Hepatocyte (in vitro differentiated cells): ENCODE measurements at places on chromosomes 13 and 19.

DNA sequence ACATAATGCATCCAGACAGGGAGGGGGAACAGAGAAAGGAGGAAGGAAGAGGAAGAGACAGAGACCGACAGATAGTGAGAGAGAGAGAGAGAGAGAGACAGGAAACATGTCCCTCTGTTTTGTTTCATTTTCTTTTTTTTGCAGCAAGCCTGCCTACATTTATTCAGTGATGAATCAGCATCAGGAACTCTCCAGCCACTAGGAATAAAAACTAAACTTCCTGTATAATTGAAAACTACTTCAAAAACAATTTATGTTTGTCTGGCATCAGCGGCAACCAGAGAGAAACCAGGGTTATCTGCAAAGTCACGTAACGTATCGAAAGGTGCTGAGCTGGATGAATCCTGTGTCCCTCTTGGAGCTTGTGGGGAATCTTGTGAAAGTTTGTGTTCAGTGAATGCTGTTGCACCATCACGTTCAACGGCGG lies 148.6 kb upstream of the SOX21 start:
- no peak for DNase-seq
- H3K27me3 ChIP-seq = peaks cover 15% of the 10 kb centered on the region
- H3K4me3 ChIP-seq = no peak overlapping the region
- H3K4me1 ChIP-seq = no peaks in the 10 kb centered on the region

DNA sequence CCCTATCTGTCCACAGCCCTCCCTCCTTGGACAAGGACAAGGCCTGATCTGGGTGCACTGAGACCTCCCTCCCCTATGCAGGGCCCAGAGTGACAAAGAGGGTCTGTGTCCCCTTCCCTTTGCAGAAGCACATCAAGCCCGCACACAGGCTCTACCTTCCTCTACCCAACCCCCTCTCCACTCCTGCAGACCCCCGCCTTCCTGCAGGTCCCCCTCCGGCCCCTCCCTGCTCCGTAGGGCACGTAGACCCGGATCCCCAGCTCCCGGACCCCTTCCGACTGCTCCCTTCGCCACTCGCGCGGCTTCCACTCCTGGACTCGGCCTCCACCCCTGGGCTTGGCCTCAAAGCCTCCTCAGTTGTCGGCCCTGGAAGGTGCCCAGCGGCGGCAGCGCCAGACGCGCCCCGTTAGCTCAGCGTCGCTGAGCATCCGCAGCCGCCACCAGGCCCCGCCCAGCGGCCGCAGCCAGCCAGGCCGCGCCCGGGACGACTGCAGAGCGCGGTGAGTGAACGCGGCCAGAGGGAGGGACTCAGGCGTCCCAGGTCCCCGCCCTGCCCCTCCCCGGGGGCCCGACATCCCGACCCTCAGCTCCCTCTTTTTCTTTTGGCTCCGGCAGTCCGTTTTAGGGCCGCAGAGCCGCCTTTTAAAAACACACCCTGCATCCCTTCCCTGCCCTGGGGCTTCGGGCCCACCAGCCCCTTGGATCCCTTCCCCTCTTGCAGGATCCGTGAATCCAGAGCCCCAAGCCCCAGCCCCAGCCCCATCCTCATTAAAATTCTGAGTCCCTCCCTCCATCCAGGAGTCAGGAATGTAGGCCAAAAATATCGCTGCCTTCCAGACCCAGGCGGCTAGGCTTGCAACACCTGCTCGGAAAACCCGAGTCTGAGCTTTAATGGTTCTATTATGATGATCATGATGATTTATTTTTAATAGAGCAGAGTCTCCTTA lies 1.5 kb upstream of the MYADM start:
- H3K4me3 ChIP-seq = peak overlapping the region; percentile 24
- DNase-seq = peak; percentile 91
- H3K4me1 ChIP-seq = peaks cover 31% of the 10 kb centered on the region
- no peaks in the 10 kb centered on the region for H3K36me3 ChIP-seq

DNA sequence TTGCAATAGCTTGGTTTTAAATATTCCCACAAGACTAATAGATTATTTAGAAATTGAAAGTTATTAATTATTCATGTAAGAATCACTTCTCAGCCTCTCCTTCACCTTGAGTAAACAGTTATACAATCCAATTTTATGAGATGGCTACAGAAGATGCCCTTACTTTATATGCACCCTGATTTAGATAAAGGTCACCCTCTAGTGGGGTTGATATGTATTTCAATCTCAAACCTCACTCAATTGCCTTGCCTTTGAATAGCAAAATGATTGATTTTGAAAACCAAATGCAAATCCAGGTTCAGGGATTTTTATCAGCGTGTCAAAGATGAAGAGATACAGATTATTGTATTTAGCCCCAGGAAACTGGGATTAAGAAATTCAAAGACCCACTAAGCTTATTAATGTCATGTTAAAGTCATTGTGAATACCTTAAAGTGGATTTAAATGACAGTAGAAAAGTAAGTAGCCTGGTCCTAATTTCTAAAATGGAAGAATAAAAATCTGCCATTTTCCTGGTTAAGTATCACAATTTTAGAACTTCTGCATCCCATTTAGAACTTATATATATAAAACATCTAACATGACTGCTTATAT lies 305.1 kb downstream of the ITGBL1 start:
- H3K27ac ChIP-seq = no peak overlapping the region
- no peaks in the 10 kb centered on the region for H3K36me3 ChIP-seq
- peaks cover 8% of the 10 kb centered on the region for H3K27me3 ChIP-seq
- H3K4me3 ChIP-seq = no peak overlapping the region
- peak; percentile 30 for DNase-seq
- peaks cover 4% of the 10 kb centered on the region for H3K4me1 ChIP-seq

GRCh38 chr13:20441879-20442278 lies 83.8 kb downstream of the CRYL1 start:
- DNase-seq = no peak
- H3K27ac ChIP-seq = no peak overlapping the region
- H3K36me3 ChIP-seq = no peaks in the 10 kb centered on the region
- no peak overlapping the region for H3K4me3 ChIP-seq
- H3K4me1 ChIP-seq = peaks cover 6% of the 10 kb centered on the region

GRCh38 chr19:29672933-29673336 lies 7.7 kb downstream of the PLEKHF1 start:
- H3K36me3 ChIP-seq = no peaks in the 10 kb centered on the region
- H3K27ac ChIP-seq = no peak overlapping the region
- no peaks in the 10 kb centered on the region for H3K27me3 ChIP-seq
- H3K4me1 ChIP-seq = no peaks in the 10 kb centered on the region
- no peak for DNase-seq
